CD4-positive, alpha-beta T cell treated with Interleukin-4 for 1 hour (primary cell): ENCODE measurements at places on chromosomes 13 and 19.

GRCh38 chr19:34757441-34757840 lies 15.6 kb downstream of the ZNF599 start:
- DNase-seq, result no peak

- DNase-seq, result peak; percentile 99
These were observed at the start of gene RPS16 for GRCh38 chr19:39435499-39436349. TSS of gene RPS16 (minus strand) at chr19:39435949. CDS start at chr19:39435895, 54 bp downstream.

DNA sequence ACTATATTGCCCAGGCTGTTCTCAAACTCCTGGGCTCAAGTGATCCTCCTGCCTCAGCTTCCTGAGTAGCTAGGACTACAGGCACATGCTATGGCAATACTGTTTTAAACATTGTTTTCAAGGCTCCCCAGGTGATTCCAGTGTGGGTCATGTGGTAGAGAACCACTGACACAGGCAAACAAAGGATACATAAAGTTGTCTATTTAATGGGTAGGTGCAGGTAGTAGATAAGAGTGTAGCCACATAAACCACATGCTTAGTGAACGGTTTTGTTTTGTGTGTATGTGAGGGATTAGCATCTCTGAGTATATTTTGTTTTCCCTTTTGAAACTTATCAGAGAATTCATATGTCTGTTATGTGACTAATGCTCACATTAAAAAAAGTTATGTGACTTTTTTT lies 36.7 kb downstream of the USPL1 start:
- DNase-seq, result no peak

- DNase-seq, result no peak
These were observed 483.2 kb downstream of the DIAPH3 start for GRCh38 chr13:59680429-59681024.

DNA sequence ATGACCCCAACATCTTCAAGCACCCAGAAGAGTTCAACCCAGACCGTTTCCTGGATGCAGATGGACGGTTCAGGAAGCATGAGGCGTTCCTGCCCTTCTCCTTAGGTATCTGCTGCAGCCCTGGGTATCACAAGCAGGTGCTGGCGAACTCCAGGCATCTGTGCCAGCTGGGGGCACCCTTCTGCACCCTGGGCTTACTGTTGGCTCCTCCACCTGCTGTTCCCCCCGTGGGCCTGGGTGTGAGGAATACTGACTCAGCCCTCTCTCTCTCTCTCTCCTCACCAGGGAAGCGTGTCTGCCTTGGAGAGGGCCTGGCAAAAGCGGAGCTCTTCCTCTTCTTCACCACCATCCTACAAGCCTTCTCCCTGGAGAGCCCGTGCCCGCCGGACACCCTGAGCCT lies 13.0 kb downstream of the CYP2S1 start:
- no peak for DNase-seq

- DNase-seq, result no peak
These were observed 1.8 kb downstream of the SHISA7 start for GRCh38 chr19:55441319-55441691.

DNA sequence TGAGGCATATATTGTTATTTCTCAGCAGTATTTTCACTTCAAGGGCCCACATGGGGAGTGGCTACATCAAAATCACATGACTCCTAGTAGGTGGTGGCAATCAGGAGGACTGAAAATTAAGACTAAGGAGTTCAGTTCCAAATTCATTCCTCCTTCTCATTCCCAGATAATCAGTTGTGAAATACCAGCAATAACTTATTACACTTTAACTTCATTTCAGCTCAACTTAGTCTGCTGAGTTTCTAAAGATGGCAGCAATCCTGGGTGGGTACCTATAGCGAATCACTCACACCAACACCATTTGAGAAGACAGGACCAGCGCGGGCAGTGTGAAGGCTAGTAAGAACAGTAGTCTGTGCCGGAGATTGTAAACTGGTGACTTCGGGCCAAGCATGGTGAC lies 63.9 kb upstream of the SLC10A2 start:
- DNase-seq, result no peak

DNA sequence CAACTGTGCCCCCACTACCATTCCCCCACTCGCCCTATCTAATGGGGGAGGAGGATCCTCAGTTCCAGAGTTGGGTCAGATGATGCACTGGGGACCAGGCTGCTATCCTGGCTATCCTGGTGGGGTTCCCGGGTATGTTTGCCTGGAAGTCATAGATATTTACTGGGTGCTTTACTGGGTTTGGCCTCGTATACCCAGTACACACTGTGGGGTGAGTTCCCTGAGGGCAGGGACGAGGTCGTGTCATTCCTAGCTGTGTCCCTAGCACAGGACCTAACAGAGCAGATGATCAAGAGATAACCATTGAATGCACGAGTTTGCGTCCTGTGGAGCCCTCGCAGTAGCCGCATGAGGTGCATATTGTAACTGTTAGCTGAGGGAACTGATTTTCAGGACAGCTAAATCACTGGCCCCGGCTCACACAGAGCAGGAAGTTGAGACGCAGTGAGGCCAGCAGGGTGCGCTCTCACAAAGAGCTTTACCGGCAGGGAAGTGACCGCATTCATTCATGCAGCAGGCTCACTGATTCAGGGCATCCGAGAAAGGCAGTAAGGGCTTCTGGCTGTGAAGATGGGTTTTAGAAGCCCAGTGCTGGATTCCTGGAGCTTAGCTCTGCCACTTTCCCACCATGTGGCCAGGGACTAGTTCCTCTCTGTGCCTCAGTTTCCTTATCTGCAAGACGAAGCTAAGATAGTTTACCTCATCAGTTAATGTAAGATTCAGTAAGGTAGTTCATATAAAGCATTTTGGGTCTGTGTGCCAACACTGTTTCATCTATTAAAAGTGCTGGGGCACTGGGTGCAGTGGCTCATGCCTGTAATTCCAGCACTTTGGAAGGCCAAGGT lies 6.0 kb downstream of the RUVBL2 start:
- peak; percentile 78 for DNase-seq

DNA sequence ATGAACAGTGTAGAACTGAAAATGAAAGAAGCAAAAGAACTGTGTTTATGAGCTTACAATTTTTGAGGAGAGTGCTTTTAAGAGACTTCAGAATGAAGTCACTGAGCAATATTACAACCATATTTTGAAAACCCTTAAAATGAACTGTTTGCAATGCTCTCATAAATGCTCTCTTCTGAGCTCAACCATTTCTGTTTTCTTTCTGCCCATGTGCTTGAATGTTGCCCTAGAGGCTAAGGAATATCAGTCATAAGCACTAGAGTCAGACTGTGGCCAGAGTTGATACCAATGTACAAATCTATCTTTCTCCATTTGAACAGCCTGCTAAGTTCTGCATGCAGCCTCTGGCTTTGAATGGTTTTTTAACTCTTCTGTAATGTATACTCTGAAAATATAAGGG lies 1092.8 kb downstream of the PCDH9 start:
- no peak for DNase-seq

DNA sequence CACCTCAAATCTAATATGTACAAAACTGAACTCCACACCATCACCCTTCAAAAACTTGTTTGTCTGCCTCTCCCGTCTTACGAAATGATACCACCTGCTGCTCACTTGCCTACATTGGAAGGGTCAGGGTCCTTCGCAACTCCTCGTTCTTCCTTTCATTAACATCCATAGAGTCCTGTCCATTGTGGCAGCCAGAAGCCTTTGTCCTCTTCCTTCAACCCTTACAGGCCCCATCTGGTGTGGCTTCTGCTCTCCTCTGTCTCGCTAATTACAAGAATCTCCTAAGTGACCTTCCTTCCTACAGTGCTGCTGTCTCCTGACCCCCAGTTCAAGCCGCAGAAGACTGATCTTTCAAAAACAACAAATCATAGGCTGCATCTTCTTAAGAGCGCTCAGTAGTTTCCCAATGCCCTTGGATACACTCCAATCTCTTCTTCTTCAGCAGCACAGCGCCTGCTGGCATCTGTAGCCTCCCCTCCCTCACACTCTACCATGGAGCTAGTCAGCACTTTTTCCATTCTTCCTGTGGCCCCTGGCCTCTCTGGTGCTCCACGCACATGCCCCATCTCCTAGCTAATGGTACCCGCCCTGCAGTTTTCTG lies 382.7 kb downstream of the LIG4 start:
- DNase-seq, result no peak

- DNase-seq, result no peak
These were observed 49.3 kb downstream of the VAV1 start for GRCh38 chr19:6821639-6822310.

DNA sequence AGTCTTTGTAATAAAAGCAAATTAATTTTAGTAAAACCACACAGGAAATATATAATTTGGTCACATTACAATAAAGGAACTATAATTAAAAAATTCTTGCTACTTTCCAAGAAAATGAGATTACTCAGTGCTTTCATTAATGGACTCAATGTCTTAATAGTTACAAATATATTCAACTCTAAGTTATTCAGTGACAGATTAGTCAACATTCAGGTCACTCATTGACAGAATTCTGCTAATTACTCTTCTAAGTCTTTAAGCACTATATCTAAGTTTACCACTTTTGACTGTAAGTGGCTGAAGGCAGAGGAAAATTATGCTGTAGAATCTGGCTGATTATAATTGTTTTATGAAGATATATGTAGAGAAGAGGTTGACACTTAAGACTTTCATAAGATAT lies 1365.0 kb downstream of the EFNB2 start:
- no peak for DNase-seq

DNA sequence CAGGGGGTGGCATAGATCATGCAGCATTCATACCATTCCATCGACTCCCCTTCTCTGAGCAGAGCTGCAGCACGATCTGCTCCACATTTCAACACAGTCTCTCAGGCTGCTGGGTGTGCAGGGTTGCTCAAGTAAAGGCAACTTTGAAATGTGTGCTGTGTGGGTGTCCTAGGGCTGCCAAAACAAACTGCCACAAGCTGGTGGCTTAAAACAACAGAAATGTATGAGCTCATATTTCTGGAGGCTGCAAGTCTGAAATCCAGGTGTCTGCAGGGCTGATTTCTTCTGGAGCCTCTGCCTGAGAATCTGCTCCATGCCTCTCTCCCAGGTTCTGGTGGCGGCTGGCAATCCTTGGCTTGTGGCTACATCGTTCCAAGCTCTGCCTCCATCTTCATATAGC lies 63.7 kb upstream of the WDFY2 start:
- DNase-seq, result no peak

- DNase-seq, result no peak
These were observed 172.8 kb downstream of the DNAJC15 start for GRCh38 chr13:43196086-43196621.

- DNase-seq, result no peak
These were observed 299.7 kb downstream of the TEX29 start for GRCh38 chr13:111620166-111620565.

DNA sequence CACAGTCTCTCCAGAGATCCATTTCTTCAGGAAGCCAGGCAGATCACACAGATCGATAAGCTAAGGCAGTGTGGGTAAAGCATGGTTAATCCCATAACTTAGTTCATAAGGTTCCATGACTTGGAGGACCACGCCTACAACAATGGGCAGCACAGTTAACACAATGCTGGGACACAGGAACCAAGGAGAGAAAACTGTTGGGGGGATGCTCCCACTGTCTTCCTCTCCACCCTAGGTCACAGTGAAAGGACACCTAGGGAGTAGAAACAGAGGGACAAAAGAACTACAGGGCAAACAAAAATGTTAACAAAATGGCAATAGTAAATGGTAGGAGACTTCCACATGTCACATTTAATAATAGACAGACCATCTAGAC lies 20.8 kb upstream of the ZNF181 start:
- no peak for DNase-seq

DNA sequence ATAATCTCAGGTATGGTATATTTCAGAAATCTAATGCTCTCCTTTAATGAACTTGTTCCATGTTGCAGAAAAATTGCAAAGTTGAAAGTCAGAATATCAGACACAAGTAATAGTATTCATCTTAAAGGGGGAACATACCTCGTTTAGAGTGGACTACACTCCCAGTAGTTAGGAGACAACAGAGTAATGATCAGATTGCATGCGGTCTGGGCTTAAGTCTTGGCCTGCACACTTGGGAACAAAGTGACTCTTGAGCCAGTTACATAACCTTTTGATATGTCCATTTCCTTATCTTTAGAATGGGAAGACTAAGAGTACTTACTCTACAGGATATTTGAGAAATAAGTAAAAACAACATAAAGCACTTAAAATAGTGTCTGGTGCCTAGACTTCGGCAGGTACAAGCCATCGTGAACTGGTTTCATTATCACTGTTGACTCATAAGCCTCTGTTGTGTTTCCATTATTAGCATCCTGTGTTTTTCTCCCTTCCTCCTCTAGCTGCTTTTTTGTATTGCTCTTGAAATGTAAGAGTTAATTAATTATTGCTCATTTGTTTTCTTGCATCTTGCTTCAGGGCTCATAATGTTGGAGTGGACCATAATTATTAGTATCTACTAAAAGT lies 53.0 kb downstream of the DPY19L3 start:
- DNase-seq, result peak; percentile 18

GRCh38 chr19:52648336-52649016 lies 10.3 kb upstream of the ZNF83 start:
- no peak for DNase-seq

GRCh38 chr13:46367617-46368327 lies 19.3 kb downstream of the RUBCNL start:
- no peak for DNase-seq

DNA sequence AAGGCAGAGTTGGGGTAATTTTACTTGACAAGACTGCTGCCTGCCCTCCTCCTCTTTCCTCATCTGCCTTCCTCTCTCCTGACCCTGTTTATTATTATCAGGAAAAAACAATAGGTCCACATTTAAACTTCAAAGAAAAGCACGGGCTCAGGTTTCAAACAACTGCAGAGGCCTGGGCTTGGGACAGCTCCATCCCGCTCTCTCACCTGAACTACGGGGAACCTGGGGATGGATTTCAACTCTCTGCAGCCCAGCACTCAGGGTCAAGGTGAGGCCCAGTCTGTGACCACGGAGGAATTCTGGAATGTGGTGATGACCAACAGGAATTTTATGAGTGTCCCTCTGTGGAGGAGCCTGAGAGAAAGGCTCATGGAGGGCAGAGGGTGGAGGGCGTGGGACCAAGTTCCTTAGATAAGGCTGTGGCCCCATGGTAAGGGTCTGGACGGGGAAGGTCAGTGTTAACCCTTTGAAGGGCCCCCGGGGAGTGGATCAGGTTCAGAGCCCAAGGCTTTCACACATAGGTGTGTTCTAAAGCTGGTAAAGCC lies 220.8 kb upstream of the MAB21L1 start:
- no peak for DNase-seq

DNA sequence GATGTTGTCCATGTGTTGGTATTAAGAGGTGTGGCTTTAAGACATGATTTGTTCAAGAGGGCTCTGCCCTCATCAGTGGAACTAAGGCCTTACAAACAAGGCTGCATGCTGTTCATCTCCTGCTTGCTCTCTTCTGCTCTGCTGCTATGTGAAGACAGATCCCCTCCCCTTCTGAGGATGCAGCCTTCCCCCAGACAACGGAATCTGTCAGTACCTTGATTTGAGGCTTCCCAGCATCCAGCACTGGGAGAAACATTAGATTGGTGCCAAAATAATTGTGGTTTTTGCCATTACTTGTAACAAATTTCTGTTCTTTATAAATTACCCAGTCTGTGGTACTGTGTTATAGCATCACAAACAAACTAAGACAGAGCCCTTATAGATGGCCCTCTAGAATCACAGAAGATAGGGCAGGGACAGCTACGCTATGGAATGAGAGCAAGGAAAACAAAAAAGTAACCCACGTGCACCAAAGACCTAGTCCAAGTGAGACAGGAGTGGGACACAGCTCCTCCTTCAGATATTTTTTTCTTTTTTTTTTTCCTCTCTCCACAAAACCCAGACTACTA lies 151.5 kb upstream of the RXFP2 start:
- no peak for DNase-seq
